ENCODE measurements at places on chromosomes 3 and 15.

DNA sequence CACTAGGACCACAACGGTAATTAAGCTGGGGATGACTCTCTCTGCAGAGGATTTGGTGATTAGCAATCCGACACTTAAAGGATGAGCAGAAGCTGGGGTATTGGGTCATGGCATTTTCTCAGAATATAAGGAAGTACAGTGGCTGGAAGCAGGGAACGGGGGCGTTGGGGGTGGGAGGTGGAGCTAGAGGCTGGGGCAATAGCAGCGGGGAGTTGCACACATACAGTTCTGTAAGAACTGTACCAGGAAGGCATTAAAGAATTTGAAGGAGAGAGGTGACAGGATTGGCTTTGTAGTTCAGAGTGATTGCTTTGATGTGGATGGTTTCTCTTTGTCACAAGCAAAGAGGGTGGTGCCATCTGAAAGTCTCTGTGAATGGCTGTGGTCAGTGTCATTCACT is 28.2 kb downstream of the PSMD6 start:
- no peak for DNase-seq

- DNase-seq, result no peak
Observed at GRCh38 chr3:134956395-134956794, 161.3 kb downstream of the EPHB1 start.

- no peak for DNase-seq
Observed at GRCh38 chr3:51715977-51716294, 9.1 kb downstream of the GRM2 start.

DNA sequence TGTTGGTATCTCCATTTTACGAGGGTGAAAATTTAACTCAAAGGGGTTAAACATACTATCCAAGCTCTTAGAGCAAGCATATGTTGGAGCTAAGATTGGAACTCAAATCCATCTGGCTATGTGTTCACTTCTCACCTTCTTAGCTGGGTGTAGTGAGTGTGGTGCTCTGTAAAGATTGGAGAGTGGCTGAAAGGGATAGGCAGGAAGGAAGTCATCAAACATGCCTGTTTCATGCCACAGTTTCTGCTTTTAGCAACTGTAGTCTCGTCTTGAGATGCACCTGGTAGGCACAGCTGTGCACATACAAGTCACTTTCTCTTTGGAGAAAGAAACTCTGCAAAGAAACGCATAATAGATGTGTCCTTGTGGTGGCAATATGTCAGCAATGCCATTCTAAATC is 189.1 kb upstream of the MDFIC2 start:
- no peak for DNase-seq

GRCh38 chr3:104628185-104628789 is 738.4 kb upstream of the ALCAM start:
- DNase-seq, result no peak

DNA sequence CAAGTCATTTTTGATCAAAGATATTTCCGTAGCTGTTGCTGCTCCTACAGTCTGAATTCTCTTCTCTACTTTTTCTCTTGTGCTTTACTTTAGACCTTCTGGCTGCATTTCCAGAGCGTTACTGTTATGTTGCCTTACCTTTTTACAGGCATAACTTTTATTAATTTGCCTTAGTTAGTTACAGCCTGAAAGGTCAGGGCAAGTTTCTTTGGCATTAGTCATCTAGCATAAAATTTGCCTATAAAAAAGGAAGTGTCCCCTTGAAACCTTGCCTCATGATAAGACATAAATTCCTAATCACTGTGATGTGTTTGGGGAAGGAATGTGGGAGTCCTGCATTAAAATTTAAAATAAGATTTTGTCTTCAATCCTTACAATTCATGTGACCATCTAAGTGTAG is 618.5 kb downstream of the NR2F2 start:
- no peak for DNase-seq

GRCh38 chr3:148532774-148533173 is 164.9 kb upstream of the AGTR1 start:
- no peak for DNase-seq
